ENCODE measurements at places on chromosomes 1 and 21.

DNA sequence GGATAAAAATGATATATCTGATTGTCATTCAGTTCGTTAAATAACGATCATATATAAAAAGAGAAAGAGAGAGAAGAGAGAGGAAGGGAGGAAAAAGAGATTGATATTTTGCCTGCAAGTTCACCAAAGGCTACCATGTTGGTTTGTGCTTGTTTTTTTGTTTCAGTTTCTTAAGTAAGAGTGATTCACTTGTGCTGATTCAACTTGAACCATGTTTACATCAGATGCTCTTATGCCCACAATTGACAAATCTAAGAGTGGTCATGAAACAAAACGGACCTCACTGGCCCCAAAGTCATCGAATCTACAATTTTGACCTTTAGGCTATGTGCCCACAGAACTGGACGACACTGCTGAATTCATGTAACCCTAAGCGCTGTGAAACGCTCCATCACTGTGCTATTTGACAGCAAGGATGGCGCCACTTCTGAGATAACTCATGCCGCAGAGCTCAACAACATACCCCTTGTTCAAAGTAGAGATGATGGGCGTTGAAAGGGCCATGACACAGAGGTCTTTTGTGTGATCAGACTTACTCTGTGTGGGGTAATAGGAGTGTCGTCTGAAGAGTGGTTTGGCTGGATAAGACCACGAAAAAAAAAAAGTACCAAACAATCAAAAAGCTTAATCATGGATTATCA is 481.4 kb downstream of the SETD4 start:
- no peak for DNase-seq

DNA sequence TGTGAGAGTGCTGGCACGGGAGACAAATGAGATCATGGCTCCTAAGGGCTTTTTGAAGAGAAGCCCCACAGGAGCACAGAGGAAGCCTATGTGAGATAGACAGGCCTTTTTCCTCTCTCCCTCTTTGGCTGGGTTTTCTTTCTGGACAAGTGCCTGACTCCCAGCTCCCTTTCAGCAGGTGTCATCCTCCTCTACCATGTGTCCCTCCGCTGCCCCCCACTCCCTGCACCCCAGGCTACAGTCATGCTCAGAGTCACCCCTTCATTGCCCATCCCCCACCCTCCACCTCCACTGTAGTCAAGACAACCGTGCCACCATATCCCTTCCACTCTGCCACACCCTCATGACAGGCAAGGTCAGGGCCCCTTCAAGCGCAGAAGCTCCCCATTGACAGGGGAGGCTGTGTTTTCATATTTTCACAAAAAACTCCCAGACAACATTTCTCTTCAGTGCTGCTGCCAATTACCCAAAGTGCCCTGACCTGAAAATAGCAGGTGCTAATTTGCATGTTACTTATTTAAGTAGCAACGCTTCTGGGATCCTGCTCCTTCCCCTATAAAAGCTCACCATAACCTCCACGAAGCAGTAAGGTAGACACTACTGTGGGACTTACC is 92.1 kb upstream of the IPO9 start:
- DNase-seq = no peak

DNA sequence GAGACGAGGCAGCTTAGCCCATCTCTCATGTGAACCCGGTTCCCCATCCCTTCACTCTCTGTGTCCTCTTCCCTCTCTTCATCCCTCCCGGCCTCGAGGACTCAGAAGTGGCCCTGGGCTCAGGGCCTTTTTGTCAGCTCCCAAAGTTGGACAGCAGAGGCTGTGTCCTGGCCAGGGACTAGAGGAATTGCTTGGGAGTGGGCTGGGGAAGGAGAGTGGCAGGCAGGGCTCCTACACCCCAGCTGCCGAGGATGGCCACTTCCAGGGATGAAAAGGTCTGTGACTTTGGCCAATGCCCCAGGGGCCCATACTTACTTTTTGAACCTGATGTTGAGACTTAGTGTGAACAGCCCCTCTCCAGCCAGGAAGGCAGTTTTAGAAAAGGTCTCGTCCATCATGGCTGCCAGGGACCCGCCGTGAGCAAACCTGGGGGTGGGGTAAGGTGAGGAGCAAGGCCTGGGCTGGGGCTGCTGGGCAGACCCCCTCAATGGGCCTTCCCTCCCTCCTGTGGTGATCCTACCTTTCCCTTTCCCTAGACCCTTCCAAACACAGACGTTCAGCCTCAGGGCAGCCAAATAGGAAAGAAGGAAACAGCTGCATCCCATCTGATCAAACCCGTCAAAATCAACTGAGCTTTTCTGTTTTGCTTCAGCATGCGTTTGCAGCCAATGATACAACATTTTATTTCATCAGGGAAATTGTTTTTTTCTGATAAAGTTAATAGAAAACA is 5.5 kb downstream of the THEM5 start:
- DNase-seq = no peak

GRCh38 chr1:76238094-76238628 is 163.6 kb downstream of the ST6GALNAC3 start:
- DNase-seq = no peak

DNA sequence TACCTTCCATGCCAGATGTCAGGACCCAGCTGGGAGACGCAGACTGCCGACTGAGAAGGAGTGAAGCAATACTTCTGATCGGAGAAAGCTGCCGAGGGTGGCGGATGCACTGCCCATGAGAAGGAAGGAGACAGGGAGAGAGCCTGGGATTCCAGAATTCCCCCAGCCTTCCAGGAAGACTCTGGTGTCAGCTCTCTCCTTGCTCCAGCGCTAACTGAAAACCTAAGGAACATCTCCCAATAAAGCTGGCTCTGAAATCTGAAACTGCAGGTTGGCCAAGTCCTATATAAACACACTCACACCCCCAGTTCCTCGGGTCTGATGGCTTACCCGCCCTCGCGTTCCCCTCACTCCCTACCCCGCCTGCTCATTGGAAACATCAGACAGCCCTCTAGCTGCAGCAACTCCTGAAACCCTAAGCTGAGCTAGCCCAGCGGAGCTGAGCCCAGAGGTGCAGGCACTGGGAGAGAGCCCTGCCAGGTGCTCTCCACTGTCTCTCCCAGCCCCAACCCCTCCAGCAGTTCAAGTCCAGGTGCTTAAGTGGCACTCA is 52.3 kb downstream of the PLEKHA6 start:
- peak; percentile 88 for DNase-seq

- DNase-seq = no peak
These were observed 11.0 kb downstream of the FAM163A start for GRCh38 chr1:179754041-179754624.

DNA sequence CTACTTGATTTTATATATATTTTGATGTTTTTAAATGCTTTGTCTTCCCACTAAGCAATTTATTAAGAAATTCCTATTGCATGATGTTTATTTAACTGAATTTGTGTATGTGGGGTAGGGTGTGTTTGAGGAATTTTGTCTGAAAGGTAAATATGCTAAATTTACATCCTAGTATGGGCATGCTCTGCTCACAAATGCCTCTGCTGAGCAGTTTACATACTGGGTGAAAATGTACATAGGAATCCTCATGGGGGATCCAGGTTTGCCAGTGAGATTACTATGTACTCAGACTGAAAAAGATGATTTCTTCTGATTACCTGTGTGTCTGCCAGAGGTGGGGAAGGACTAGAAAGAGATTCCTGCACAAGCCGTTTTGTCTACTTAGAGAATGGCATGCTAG is 126.6 kb downstream of the DISP1 start:
- DNase-seq = no peak

DNA sequence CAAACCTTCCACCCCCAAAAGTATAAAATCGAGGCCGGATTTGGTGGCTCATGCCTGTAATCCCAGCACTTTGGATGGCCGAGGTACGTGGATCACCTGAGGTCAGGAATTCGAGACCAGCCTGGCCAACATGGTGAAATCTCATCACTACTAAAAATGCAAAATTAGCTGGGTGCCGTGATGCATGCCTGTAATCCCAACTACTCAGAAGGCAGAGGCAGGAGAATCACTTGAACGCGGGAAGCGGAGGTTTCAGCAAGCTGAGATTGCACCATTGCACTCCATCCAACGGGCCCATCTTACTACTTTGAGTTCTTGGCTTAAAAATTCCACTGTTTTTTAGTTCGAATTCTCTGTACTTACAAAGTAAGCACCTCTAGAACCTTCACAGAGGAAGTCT is 11.0 kb downstream of the KLHDC8A start:
- DNase-seq = no peak

- no peak for DNase-seq
These were observed 471.8 kb downstream of the KCNT2 start for GRCh38 chr1:196136396-196136795.

- DNase-seq = no peak
These were observed 61.1 kb upstream of the ANGPTL1 start for GRCh38 chr1:178931858-178932551.

GRCh38 chr1:11680270-11681070 is 478 bp downstream of the MAD2L2 start:
- DNase-seq = peak; percentile 82

Measured in NCI-H510A treated with DMSO at 0.1 percent for 48 hours (cell line).